ENCODE measurements at places on chromosomes 16 and 17. TPM values are rescaled to one million over a fixed set of nuclear protein-coding genes. Genes with fewer than 3 reads are reported as not detected.

GRCh38 chr16:63289834-63290460 is 1253.7 kb upstream of the CDH8 start:
- peak; percentile 60 for DNase-seq

GRCh38 chr16:31464348-31464769 is 5.1 kb downstream of the ARMC5 start:
- DNase-seq, result no peak

SLC13A2 gene
- total RNA-seq, result not detected

DNA sequence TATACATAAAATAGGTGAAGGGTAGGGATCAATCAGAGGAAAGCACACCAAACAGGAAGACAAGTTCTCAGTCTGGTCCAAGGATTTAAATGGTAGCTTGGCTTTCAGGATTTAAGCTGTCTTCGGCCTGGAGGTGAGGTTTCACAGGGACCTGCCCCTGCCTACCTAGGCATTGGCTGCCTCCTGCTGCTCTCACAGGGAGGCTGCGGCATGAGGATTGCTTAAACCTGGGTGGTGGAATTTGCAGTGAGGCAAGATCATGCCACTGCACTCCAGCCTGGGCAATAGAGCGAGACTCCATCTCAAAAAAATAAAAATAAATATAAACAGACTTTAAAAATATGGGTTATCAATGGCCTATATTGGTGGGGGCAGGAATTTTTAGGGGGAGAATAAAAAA is 114.5 kb downstream of the GAS7 start:
- peak; percentile 18 for DNase-seq

- DNase-seq, result no peak
Measured at GRCh38 chr17:26818736-26819135, 475.2 kb upstream of the WSB1 start.

GRCh38 chr16:60204181-60204580 is 1470.1 kb upstream of the GOT2 start:
- DNase-seq, result no peak

GRCh38 chr16:70804153-70804733 is 3.3 kb upstream of the VAC14 start:
- no peak for DNase-seq

DNA sequence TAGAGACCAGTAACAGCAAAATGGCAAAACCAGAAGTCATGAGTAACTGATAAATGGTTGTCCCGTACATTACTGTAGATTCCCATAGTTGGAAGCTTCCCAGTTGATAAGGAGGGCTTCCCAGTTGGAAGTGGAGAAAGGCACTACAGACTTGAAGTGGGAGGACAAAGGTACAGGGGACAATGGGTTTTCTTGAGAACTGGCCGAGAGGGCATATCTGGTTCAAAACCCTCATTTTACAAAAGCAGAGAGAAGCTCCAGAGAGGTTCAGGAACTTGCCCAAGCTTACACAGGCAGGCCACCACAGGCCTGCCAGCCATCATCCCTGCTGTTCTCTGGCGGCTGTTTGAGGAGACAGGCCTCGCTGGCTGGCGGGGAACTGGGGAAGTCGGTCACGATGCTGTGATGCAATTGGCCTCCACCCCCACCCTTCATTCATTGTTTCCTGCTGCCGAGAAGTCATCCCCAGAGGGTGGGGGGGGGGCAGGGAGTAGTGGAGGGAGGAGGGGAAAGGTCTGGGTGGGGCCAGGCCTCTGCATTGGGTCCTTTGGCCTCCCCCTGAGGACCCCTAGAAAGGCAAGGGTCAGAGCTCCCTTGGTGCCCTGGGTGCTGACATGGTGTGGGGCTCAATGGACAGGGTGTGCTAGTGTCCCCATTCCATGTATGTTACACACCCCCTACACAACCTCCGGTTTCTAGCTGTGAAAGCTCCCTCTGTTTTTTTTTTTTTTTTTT is 3.0 kb downstream of the UBALD2 start:
- peak; percentile 93 for DNase-seq

GRCh38 chr17:63837962-63838600 is 4.4 kb downstream of the SMARCD2 start:
- no peak for DNase-seq

DNA sequence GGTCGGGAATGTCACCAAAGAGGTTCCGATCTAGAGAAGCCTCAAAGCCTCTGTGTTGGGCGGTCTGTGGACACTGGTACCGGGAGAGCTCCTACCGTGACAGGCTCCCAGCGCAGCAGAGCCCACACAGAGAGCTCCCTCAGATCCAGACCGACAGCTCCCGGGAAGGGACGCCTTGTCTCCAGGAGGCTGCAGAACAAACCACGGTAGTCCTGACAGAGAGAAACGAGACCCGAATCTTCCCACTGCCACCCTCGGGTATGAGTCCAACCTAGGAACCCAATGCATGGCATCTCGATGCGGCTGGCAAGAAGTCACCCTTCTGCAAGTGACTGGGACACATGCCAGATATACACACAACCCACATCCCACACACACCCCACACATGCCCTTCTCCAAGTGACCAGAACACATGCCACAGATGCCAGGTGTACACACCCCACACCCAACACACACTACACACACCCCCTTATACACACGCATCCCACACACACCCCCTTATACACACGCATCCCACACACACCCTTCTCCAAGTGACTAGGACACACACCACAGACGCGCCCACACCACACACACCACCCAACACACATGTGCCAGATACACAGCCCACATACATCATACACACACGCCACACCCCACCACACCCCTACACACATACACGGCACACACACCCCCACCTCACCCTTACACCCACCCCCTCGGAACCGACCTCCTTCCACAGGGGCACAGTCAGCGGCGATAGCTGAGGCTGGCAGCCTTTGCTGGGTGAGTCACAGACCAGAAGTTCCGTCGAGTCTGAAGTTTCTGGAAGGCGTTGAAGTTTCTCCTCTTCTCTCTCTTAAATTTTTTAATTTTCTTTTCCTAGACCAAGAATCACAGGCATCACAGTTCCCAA is 15.9 kb upstream of the CYTH1 start:
- DNase-seq, result no peak

- peak; percentile 99 for DNase-seq
Measured at GRCh38 chr17:59154721-59155438, at the start of gene SKA2. Gene SKA2 (minus strand): TSS chr17:59155186. CDS start chr17:59155163, 23 bp downstream.

SLC16A6 gene
- total RNA-seq, result 0.14 TPM

DNA sequence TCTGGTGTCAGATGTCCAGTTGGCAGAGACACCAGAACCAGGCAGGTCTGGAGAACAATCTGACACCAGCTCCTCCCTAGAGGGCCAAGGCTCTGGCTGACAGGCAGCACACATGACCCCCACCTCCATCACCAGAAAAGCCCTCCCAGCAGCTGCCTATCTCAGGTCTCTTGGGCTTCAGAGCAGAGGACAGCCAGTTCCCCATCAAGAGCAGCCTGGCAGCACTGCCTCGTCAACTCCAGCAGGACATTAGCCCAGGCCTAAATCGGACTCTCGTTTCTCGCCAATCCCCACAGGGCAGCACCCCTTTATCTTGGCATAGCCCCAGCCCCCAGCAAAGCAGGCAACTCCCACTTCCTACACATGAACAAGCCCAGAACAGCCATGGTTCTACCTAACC is 4.4 kb downstream of the JUP start:
- DNase-seq, result peak; percentile 70

- no peak for DNase-seq
Measured at GRCh38 chr17:30513346-30513745, 36.1 kb downstream of the GOSR1 start.

DNA sequence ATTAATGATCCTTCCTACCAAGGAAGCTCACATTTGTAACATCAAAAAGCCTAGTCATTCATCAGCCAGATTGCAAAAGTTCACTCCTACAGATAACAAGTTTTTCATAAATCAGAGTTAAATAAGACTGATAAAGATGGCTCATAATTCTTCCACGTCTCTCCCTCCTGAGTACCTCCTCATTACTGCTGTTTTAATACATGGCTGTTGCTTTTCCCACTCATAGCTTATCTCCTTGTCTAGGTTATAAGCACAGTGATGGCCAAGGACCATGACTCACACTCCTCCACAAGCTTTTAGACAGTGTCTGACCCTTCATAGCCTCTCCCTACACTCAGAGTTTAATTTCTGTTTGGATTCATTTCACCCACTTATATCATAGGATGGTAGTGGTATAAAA is 100.9 kb upstream of the MON1B start:
- no peak for DNase-seq

- no peak for DNase-seq
Measured at GRCh38 chr17:78607038-78607437, 29.8 kb upstream of the DNAH17 start.

DNA sequence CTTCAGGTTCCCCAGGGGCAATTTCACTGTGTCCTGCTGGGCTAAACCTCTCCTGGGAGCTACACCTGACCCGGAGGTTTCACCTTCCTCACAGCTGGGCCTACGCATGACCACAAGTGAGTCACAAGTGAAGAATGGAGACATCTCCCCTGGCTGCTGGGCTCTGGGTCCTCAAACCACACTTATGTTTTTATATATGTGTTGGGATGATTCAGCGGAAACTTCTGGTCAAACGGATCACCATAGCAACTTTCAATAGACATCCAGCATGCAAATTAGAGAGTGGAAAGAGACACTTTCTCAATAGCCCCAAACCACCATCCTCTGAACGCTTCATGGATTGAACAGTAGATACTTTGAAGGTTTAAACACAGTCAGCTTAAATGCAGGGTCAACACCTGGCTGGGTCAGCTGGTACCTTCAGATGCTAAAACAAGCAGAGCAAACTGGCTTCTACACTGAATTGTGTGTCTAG is 28.0 kb upstream of the MAF start:
- DNase-seq, result no peak

KATNB1 gene
- 15.0 TPM for total RNA-seq

DNA sequence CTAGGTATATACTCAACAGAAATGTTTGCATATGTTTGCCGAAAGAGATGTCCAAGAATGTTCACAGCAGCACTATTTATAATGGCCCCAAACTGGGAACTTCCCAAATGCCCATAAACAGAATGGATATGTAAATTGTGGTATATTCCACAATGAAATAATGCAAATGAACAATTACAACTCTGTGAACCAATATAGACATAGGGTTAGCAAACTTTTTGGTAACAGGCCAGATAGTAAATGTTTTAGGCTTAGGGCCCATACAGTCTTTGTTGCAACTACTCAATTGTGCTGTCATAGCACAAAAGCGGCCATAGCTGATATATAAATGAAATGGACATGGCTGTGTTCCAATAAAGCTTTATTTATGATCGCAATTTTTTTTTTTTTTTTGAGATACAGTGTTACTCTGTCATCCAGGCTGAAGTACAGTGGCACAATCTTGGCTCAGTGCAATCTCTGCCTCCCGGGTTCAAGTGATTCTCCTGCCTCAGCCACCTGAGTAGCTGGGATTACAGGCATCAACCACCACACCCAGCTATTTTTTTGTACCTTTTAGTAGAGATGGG is 16.5 kb downstream of the XYLT1 start:
- no peak for DNase-seq

DNA sequence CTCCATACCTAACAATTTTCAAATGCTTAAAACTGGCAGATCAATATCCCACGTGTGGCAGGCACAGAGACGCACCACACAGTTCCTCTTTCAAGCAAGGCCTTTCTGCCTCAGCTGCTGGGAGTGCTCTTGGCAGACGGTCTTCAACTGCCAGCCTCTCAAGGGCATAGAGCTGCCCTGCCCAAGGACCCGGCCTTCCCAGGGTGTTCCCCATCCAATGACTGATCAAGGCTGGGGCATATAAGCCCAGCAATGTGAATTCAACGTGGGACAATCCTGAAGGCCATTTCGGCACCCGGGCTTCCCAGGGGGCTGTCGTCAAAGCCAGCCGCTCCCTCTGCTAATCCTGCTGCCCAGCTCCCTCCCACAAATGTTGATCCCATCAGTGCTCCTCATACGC is 107.1 kb downstream of the STX8 start:
- DNase-seq, result no peak

GRCh38 chr16:6446370-6446769 is 886.3 kb upstream of the RBFOX1 start:
- no peak for DNase-seq

DNA sequence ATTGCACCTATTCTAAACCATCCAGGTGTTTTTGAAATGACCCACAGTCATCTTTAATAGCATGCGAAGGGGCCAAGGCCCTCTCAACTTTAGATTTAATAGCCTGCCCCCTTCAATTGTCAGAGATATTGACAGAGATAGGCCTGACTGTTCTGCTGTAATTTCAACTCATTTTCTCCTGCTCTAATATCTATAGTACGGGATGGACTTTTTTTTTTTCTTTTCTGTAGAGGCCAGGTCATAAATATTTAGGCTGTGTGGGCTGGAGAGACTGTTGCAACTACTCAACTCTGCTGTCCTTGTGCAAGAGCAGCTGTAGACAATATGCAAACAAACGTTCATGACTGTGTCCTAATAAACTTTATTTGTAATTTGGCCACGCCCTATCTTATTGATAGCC is 24.7 kb upstream of the KRT20 start:
- DNase-seq, result no peak

DNA sequence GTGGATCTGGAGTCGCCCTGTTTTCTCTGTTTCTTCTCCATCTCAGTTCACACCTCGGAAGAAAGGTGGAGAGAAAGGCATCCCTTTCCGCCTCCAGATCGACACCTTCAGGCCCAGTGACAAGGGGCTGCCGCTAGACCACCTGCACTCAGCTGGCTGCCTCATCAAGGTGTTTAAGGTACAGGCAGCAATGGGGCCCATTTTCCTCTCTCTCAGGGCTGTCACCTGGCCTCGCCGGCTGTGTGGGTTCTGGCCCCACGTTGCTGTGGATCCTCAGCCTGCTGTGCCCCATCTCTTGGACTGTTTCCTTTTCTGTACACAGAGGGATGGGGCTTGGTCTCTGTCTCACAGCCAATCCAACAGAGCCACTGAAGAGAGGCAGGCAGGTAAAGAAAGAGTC is 17.4 kb upstream of the STAC2 start:
- peak; percentile 37 for DNase-seq

DNA sequence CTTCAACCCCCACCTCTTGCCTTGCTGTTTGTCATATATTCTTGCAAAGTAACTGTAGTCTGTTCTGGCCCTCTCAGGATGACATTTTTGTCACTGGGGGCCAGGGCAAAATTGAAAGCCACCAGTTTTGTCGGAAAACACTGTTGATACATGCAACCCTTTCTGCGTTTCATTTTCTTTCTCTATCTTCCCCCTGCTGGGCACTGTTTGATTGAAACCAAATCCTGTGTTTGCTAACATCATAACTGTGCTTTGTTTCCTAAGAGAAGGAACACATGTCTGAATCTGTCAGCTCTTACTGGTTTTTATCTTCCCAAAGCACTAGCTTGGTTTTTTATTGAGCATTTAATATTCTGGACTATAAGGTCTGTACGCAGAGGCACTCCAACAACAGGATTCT is 11.7 kb upstream of the CPPED1 start:
- no peak for DNase-seq

KRT33A gene
- total RNA-seq, result not detected
